GM13977 (cell line): ENCODE measurements at places on chromosomes 16 and 17.

DNA sequence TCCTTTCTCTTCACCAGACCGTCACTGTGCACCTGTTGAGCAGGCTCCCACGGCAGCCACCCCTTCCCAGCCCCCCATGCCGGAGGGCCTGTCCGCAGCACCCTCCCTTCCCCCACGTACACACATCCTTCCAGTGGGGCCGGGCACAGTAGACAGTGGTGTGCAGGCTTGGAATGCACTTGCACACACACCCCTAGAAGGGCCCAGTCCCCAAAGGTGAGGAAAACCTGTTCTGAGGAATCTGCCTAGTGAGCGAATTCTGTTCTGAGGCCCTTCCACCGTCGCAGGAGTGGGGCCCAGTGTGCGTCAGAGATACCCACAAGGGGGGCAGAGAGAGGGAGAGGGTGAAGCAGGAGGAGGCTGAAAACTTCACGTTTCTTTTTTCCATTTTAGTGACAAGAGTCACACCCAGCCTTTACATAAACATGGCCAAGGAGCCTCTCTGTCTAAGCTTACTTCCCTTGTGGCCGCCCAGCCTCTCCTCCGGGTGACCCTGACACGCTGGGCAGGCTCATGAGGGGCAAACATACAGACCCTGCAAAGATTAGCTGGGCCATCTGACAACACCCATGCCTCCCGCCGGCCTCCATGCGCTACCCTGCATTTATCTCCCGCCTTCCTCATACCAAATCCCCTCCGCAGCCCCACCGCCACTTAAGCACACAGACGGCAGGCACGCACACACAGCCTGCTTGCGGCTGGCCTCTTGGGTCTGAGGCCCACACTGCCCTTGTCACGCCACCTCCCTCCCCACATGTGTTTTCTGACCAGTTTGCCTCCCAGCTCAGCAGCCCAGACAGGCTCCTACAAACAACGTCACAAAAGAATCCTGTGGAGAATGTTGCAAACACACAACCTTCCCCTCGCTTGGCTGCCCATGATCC, 1.8 kb downstream of the ZBTB4 start:
- peak; percentile 13 for DNase-seq

- no peak for DNase-seq
Measured at GRCh38 chr16:17312094-17312710, 158.6 kb downstream of the XYLT1 start.

- DNase-seq = peak; percentile 70
Measured at GRCh38 chr17:76696763-76697701, 13.7 kb downstream of the MXRA7 start.

DNA sequence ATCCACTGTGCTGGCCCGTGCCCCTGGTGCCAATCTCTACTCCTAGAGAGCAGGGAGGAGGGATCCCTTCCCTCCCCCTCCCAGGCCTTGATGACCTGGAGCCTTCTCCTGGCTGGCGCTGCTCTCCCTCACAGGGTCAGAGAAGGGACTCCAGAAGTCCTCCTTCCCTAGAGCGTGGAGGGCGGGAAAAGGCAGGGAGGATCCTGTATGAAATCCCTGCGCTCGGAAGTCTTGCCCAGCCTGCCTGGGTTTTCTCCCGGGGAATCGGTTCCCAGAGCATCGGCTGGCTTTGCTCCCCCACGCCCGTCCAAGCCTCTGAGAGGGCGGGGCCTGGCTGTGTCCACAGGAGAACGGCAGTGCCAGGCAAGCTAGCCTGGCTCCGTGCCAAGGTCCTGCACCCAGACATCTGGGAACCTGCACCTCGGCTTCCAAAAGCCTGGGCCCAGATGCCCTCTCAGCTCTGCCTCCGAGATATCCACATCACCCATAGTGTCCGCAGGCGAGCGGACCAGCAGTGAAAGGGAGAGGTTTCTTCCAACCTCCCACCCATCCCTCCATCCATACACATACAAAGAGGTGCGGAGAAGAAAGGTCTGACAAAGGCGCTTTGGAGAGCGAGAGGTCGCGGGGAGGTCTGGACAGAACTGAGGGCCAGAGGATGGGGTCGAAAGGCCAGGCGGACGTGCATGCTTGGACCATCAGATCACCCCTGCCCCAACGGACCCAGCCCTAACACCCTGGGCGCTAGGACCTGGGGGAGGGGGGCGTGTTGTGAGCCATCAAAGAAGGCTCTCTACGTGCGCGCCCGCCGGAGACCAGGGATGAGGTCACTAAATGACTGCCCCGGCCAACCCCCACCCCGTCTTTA, 1.1 kb downstream of the MPP2 start:
- peak; percentile 48 for DNase-seq

DNA sequence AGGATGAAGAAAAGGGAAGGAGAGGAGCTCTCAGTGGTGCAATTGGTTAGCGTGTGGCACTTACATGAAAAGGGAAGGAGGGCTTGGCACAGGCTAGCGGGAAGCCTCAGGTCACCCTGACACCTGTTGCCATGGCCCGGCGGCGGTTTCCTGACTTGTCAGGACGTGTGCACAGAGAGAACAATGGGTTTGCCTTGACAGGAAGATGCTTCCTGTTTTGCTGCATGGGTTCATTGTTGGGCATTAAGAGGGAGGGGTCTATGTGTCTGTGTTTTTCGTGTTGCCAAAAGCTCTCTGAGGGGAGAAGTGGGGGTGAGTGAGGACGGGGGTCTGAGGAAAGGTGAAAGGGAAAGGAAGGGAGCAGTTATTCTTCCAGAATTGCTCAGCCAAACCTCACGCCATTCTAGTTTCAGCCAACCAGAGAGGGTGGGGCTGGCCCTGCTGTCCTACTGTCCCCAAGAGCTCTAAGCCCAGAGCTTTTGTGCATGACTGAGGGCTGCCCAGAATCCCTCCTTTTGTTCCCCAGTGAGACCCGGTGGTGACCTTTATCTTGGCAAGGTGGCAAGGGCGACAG, 17.1 kb upstream of the CCR7 start:
- DNase-seq = no peak

- DNase-seq = peak; percentile 83
Measured at GRCh38 chr16:81076566-81077075, 417 bp downstream of the C16orf46 start.

DNA sequence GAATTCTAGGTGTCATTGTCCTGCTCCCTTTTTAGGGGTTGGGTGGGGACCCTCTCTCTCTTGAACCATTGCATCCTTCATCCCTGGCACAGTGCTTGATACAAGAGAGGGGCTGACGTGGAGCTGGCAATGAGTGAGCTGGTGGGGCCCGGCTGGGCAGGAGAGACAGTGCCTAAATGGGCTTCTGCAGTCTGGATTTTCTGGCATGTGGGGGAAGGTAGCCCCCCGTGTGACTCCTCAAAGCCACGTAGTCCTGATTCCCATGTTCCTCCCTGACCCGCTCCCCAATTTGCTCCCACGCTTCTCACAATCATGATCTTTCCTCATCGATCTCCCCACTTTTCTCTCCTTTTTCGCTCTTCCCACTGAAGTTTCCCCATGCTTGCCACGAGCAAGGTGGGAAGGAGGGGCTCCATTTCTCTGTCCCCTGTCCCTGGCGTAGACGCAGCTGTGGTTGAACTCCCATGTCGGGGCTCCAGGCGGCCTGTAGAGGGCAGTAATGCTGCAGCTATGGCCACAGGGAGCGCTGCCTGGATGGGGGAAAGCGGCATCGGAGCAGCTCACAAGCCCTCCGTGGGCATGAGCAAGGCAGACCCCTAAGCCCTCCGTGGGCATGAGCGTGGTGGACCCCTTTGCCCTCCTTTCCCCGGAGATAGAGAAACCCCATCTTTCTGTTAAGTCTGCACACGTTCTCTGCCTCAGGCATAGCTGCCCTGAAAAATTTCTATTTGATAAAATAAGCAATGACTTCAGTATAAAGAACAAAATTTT, 47.5 kb downstream of the HAPSTR1 start:
- peak; percentile 61 for DNase-seq

- DNase-seq = peak; percentile 51
Measured at GRCh38 chr17:32927724-32928585, at the start of gene TMEM98. TSS of gene TMEM98 (plus strand) at chr17:32928153. CDS start at chr17:32931529, 3,376 bp downstream.

DNA sequence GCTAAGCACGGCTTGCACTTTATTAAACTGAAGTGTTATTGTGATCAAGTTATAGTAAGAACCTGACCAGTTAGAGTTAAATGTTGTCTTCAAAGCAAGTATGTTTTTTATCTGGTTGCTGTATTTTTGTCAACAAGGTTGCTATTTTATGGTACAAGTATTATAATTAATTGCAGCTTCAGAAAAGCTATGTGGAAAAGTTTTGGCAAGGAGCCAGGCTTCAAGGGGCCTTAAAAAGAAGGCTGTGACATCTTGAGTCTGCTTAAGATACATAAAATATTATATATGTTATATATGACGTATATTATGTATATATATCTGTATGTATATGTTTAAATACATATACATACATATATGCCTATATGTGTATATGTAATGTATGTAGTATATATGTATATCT, 1461.2 kb upstream of the CDH8 start:
- no peak for DNase-seq

DNA sequence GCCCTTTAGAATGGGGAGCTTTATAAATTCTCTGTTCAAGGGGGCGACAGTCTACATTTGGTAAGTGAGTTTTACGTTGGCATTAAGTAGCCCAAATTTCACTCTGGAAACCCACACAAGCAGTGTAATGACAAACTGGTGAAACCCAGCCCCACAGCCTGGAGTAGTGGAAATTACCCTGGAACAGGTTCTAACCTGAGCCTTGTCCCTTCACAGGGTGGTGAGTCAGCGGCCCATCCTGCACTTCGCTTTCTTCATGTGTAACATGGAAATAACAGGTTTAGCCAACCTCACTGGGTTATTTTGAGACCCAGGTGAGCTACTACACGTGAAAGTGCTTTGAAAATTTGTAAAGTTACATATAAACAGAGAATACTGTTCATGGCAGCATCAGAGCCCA, 3.5 kb upstream of the TLCD3A start:
- DNase-seq = no peak

- no peak for DNase-seq
Measured at GRCh38 chr17:82219083-82219482, 6.4 kb upstream of the CCDC57 start.

DNA sequence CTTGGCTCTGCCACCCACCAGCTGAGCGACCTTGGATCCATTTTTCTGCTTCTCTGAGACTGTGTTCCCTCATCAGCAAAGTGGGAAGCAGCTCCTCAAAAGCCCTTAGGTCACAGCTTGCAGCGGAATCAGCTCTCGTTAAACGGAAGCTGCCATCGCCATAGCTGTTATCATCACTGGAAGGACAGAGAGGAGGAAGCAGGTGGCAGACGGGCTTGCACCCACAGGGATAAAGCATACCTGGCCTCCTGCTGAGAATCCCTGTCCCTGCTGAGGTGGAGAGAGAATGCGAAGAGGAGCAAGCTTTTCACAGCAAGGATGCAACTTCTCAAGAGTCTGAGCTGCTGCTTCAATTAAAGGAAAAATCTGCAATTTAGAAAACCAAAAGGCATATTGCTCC, 106.6 kb downstream of the CLEC16A start:
- DNase-seq = no peak

- no peak for DNase-seq
Measured at GRCh38 chr16:4606354-4606753, 8.3 kb downstream of the UBALD1 start.

DNA sequence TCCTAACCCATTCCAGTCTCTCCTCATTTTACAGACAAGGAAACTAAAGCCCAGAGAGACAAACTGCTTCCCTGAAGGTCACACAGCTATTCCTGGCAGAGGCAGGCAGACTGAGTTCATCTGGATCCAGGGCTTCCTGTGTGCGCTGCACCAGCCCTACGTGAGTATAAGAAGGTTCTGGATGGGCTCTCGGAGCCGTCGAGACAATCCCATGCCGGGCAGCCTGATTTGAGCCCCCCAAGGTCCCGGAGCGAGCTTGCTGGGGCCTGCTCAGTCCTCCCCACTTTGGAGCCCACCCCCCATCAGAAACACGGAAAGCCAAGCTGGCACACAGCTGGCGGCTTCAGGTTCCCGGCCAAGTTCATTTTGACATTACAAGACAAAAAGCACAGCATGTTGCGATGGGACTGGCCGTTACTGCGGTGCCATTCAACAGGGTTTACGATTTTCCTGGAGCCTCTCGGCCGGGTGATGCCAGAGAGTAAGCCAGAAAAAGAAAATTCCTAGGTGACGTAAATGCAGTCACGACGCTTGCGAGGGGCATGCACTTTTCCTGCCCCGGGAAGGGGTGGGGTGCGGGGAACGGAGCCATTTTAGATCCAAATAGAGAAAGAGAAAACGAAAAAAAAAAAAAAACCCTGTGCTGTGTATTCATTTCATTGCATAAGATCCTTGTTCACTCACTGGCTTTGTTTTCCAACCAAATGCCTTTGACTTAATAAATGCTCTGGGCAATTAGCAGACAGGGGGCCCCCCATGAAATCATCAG, 167.1 kb upstream of the FOXF1 start:
- DNase-seq = no peak
